ENCODE measurements at places on chromosomes 2 and 18.

- no peak for DNase-seq
Measured at GRCh38 chr2:120463996-120464395, 118.1 kb downstream of the INHBB start.

- DNase-seq: no peak
Measured at GRCh38 chr2:217829420-217829819, 173.4 kb downstream of the TNS1 start.

DNA sequence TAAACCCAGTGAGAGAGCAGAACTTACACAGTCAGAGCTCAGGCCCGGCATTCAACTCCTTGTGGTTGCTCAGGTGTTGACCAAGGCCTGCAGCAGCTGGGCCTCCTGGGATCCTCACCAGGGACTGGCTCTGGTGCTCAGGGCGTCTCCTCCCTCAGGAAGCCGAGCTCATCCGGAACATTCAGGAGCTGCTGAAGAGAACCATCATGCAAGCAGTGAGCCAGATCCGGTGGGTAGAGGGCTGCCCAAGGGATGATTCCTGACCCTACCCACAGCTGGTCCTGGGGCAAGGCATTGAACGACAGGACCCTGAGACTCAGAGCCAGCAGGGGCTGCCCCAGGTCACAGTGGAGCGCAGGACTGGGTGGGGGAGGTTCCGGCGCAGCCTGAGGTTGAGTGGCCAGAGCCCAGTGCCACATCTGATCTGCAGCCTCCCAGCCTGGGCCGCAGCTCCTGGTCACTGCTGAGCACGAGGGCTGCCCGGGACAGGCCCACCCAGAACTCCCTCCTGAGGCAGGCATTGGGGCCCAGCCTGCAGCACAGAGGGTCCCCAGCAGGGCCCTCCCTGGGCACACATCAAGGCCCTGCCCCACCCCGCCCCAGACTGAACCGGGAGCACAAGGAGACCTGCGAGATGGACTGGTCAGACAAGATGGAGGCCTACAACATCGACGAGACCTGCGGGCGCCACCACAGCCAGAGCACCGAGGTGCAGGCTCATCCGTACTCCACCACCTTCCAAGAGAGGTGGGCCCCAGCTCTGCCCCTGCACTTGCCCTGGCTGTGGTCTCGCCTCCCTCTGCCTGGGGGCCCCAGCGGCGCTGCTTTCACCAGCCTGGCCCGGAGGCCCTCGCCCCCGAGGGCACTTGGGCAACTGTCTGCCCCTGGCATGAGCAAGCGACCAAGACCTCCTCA lies 2.4 kb downstream of the TEKT4 start:
- DNase-seq: no peak

- DNase-seq: no peak
Measured at GRCh38 chr2:220887271-220887870, 684.7 kb downstream of the EPHA4 start.

- peak; percentile 82 for DNase-seq
Measured at GRCh38 chr18:44474591-44474990, 206.1 kb upstream of the SETBP1 start.

GRCh38 chr2:129050101-129050500 lies 731.4 kb upstream of the HS6ST1 start:
- DNase-seq: no peak

DNA sequence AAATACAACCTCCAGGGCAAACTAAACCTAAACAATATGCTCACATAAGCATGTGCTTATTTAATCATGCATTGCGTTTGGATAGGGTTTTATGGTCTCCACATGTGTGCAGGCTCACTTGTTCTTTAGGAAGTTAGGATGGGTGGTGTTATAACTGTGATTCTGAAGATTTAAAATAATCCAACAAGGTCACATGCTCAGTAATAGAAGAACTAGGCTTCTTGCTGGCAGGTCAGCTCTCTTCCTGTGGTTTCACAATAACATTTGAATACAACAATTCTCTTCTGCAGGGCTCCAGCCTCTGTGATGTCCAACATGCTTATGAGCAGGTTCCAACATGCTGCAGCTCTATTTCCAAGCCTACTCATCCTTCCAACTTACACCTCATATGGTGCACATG lies 84.0 kb downstream of the MYL12B start:
- peak; percentile 64 for DNase-seq
